Posterior cingulate gyrus (tissue), 11 donors: ENCODE measurements at places on chromosomes 6 and 20.

DNA sequence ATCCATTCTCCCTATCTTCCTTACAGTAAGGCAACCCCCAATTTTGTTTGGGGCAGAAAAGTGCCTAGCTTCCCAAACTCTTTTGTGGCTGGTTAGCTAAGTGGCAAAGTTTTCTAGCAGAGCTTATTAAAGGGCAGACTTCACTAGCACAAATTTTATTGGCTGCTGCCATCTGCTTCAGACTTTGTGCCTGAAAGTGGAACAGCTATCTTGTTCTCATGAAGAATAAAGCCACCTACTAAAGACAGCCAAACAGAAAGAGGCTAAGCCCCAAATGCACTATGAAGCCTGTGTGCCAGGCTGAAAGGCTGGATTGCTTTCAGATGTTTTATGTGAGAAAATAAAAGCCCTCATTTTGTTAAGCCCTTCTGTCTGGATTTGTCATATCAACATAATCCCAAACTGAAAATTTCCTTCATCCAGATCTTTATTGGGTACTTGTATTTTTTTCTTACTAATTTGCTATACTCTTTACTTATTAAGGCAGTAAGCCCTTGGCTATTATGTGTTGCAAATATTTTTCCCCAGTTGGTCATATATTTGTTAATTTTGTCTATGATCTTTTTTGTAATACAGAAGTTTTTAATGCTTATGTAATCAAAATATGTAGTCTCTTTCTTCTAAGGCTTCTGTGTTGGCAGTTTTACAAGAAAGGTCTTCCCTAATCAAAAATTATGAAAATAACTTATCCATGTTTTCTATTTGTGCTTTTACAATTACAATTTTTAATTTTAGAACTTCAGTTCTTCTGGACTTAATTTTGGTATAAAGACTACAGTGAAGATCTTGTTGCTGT is 191.1 kb downstream of the TASP1 start:
- DNase-seq, result no peak

DNA sequence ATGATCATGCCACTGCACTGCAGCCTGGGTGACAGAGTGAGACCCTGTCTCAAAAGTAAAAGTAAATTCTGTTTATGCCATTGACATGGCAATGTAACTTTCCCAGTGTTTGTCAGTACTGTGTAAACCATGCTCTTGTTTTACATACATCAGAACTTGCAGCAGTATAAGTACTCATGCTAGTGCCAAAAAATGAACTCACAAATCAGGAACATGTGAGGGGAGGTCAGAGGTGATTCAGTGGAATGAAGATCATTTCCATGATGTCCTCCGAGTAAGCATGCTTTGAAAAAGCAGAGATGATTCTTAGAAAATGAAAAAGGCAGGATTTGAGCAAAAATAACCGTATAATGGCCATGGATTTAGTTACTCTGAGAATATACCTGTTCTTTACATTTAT is 81.9 kb downstream of the ANKS1A start:
- no peak for DNase-seq

GRCh38 chr6:157322792-157323254 is 496 bp downstream of the TMEM242 start:
- no peak for DNase-seq

- DNase-seq, result no peak
Measured at GRCh38 chr6:75824160-75824559, 75.1 kb downstream of the MYO6 start.
